Stimulated activated CD4-positive, alpha-beta T cell treated with anti-CD3 and anti-CD28 coated beads, Interleukin-15, amount 100 ng/mL, for 1 hour (primary cell): ENCODE measurements at places on chromosomes 13 and 19.

DNA sequence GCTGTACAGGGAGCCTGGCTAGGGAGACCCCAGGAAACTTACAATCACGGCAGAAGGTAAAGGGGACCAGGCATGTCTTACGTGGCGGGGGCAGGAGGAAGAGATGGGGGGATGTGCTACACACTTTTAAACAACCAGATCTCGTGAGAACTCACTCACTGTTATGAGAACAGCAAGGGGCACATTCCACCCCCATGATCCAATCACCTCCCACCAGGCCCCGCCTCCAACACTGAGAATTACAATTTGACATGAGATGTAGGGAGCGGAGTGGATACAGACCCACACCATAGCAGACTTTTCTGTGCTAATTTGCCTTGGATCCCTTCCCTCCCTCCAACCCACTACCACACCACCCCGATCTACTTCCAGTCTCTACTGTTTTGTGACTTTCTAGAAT lies 106.7 kb upstream of the PEG3 start:
- no peak for DNase-seq

- DNase-seq: no peak
Measured at GRCh38 chr13:92461402-92461801, 765.2 kb upstream of the GPC6 start.

- DNase-seq: peak; percentile 60
Measured at GRCh38 chr19:5578097-5578846, 10.5 kb upstream of the TINCR start.

GRCh38 chr13:102460806-102461205 lies 59.0 kb upstream of the FGF14 start:
- no peak for DNase-seq

- DNase-seq: no peak
Measured at GRCh38 chr13:49374585-49375290, 69.1 kb downstream of the CAB39L start.

GRCh38 chr13:94542917-94543316 lies 53.0 kb downstream of the TGDS start:
- no peak for DNase-seq

DNA sequence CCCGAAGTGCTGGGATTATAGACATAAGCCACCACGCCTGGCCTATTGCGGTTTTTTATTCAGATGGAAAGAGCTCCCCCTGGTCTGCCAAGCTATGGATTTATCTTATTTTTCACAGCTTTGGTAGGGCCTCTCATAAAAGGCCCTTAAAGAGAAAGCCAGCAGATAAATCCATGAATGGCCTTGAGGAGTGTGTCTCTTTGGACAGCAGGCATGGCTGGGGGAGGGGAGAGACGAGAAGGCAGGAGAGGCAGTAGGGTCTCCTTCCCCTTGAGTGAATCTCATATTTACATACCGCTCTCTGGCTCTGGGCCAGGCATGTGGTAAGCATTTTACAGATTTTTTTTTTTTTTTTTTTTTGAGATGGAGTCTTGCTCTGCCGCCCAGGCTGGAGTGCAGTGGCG lies 25.2 kb downstream of the MARK4 start:
- DNase-seq: no peak

DNA sequence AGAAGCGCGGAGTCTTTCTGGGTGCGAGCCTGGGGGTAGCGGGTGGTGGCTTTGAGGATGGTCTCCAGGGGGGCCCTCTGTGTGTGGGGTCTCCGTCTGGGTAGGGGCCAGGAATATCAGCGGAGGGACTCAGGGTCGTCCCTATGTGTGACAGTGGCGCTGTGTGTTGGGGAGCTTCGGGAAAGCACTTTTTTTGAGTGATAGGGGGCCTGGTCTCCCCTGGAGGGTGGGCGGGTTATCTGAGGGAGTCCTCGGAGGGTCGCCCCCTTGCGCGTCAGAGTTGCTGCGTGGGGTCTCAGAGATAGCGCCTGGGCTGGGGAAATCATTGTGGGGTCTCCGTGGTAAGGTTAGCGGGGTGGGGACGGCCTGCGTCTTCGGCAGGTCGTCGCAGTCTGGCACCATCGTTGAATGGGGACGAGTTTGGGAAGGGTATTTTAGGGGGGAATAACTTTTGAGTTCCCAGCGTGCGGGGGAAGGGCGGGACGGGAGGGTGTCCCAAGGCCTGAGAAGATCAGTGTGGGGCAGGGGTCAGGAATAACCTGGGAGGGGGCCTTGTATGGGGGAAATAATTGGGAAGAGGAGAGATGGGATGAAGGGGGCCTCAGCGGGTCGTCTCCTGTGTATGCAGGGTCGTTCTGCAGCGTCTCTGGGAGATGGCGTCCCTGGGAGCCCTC lies 857 bp downstream of the IER2 start:
- peak; percentile 11 for DNase-seq

- DNase-seq: no peak
Measured at GRCh38 chr19:46514589-46515289, 19.1 kb upstream of the PNMA8B start.

DNA sequence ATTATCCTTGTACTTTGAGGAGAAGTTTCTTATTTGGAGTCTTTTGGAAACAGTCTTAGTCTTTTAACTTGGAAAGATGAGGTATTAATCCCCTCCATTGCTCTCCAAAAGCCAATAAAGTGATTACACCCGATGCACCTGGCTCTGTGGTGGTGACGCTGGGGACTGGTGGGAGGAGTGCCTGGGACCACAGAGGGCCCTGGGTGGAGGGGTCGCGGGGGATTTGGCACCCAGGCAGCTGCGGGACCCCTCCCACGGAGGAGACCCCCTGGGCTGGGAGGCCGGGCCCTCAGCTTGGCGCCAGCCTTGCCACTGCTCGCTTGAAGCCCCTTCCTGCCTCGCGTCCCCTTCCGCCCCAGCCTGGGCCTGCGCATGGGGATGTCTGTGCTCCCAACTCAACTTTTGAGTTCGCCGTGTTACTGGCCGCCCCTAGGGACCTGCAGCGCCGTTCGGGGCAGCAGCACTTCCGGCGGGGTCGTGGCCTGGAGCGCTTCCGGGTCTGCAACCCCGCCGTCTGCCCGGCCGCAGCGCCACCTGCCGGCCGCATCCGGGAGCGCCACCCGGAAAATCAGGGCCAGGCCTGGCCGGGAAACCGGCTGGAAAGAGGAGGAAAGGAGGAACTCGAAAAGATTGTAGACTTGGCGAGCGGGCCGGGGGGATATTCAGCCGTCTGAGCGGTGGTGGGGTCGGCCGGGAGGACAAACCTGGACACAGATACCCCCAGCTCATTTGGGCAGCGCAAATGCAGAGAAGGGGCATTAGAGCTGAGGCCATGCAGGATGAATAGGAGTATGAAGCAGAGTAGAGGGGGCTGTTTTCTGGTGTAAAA lies 8.4 kb downstream of the PEAK3 start:
- DNase-seq: peak; percentile 66

- no peak for DNase-seq
Measured at GRCh38 chr13:98751861-98752466, 508 bp downstream of the SLC15A1 start.
